ENCODE measurements at places on chromosomes 12 and 14. TPM values are rescaled to one million over a fixed set of nuclear protein-coding genes. Genes with fewer than 3 reads are reported as not detected.

LMNTD1 gene
- total RNA-seq = not detected

RNU4-1 gene
- 1,786 TPM for total RNA-seq

IKZF4 gene
- total RNA-seq = 12.5 TPM

RNASE7 gene
- total RNA-seq = not detected

RIPK3 gene
- 0.39 TPM for total RNA-seq

LRRC43 gene
- 0.35 TPM for total RNA-seq

SELPLG gene
- 0.13 TPM for total RNA-seq

B4GALNT3 gene
- total RNA-seq = 20.3 TPM

ACRBP gene
- 1.2 TPM for total RNA-seq

WDHD1 gene
- 87.9 TPM for total RNA-seq

TC2N gene
- total RNA-seq = 36.2 TPM

RIMBP2 gene
- total RNA-seq = 0.31 TPM

DAO gene
- total RNA-seq = not detected

PAX9 gene
- total RNA-seq = not detected

MTHFD1 gene
- 302 TPM for total RNA-seq

PRKD1 gene
- 6.8 TPM for total RNA-seq

PIK3C2G gene
- total RNA-seq = not detected

PLXNC1 gene
- 1.3 TPM for total RNA-seq

ENDOU gene
- total RNA-seq = not detected

PTHLH gene
- not detected for total RNA-seq

GSKIP gene
- total RNA-seq = 37.1 TPM

GPR135 gene
- 1.1 TPM for total RNA-seq

DENND5B gene
- 16.2 TPM for total RNA-seq

LRCOL1 gene
- total RNA-seq = not detected
